ENCODE measurements at places on chromosomes 7 and 10.

DNA sequence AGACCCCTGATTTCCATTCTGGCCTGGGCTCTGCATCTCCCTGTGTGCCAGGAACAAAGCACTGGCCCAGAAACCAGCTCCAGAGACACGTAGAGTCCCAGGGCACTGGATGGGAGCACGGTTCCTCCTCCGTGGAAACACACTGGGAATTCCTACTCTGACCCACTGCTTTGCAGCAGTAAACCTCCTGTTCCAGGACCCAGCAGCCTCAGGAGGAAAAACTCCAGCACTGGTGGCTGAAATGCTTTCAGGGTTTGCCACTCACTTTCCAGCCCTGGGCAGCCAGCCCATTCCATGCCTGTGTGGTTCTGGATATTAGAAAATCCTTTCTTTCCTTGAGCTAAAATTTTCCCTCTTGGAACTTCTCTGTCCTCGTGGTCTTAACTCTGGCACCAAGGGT lies 58.0 kb downstream of the FAM171A1 start:
- no peak for DNase-seq

DNA sequence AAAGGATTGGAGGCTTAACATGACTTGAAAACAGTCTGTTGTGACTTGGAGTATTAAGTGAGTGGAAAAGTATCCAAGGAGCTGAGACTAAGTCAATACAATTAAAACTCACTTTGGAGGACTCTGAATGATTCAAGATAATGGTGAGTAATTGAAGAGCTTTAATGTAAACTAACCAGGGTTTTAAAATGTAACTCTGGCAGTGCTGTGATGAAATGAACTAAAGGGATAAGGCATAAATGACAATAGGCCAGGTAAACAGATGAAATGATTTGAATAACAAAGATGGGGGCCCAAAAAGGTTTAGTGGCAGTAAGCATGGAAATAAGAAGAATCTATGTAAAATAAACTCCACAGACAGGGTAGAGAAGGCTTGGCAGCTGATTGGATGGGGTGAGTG lies 316.5 kb upstream of the CACNA2D1 start:
- DNase-seq, result no peak

DNA sequence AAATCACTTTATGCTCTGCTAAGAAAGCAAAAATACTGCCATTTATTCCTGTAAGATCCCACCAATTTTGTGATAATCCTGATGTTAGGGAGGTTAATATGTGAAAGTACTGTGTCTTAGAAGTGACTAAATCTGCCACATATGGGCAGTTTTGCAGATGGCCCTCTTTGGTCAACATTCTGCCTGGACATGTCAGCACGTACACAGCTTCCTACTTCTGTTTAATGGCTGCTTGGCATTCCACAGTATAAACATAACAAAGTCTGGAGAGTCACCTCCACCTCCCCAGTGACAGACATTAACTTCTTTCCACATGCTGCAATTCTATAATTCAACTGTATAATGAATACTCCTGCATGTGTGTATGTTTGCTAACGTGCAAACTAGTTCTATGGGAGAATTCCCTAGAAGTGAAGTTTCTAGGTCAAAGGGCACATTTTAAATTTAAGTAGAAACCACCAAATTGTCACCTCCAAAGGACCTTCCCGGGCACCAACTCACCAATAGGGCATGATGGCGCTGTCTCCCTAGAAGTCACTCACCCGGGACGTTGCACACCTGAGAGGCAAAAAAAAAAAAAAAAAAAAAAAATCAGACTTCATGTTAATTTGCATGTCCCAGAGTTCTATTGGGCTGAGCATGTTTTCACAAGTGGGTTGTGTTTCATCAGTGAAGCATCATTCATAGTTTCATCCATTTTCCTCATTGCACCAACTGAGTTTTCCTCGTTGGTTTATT lies 38.9 kb downstream of the MKI67 start:
- DNase-seq, result no peak

GRCh38 chr10:110680273-110681020 lies 36.3 kb downstream of the RBM20 start:
- no peak for DNase-seq

- DNase-seq, result no peak
These were observed 28.5 kb downstream of the CYP2W1 start for GRCh38 chr7:1011297-1012003.

- DNase-seq, result no peak
These were observed 350.9 kb downstream of the ANKRD30A start for GRCh38 chr10:37476285-37476684.

- no peak for DNase-seq
These were observed 252.6 kb upstream of the ANKRD30A start for GRCh38 chr10:36872702-36873393.

- DNase-seq, result no peak
These were observed 35.8 kb downstream of the ELFN1 start for GRCh38 chr7:1705856-1706255.

DNA sequence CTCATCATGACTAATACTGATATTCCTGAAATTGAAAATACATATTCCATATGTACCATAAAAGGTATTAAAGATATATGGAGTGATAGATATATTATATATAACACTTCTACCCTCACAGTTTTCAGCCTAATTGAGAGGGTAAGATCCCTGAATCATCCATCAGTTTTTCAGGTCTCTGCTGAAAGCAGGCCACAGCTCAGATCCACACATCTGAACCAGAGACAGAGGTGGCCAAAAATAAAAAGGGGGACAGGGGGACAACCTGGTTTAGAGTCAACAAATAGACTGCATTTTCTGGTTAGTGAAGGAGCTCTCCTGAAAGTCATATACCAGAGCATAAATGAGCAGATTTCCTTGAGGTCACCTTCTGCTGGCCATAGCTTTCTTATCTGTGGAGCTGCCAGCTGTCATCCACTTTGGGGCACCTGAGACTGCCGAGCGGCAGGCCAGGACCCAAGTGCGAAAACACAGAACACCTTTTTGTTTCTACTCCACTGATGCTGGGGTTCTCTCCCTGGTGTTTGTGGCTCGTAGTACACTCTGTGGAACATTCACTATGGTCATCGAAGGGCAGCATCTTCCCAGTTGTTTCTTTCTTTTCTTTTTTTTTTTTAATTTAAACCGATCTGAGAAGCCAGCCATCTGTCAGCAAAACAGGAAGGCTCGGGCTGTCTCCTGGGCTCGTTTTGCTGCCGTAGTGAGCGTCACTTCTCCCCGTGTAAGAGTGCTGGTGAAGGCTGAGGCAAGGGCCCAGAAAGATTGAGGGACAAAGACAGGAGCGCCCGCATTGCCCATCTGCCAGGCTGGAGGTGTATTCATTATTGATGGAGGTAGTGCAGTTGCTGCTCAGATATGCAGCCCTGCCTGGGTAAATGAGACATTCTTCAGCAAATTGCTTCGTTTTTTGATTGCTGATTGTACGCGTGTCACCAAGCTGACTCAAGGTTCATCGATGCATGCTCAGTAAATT lies 13.5 kb downstream of the IKZF1 start:
- no peak for DNase-seq

DNA sequence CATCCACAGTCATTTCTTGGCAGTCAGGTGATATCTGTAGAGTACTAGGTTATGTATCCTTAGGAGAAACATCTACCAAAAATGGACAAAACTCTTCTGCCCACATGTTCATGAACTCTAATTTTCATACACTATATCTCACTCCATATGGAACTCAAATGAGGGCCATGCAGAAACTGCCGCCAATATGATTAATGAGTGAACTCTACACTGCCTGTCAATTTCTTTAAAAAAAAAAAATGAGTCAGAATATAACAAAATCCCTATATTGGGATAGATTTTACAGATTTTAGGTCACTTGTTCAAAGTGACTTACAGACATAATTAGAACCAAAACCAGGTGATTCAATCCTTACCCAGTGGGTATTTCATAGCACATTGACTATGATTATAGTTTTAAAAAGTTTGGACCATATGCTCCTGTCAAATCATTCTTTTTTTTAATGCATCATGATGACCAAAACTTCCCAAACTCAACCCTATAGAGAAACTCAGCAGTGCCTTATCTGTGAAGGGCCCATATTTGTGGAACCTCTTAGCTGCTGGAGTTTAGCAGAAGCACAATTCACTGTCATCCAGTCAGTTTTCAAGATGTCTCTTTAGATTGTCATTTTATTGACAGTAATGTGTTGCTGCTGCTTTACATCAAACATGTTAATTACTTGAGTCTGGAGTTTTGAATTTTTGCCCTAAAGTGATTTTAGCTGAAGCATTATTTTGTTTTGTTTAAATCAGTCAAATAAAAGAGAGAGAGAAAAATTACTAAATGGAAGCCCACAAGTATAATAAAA lies 11.1 kb downstream of the LRRN3 start:
- no peak for DNase-seq

- no peak for DNase-seq
These were observed 85.7 kb upstream of the COL13A1 start for GRCh38 chr10:69715899-69716606.

DNA sequence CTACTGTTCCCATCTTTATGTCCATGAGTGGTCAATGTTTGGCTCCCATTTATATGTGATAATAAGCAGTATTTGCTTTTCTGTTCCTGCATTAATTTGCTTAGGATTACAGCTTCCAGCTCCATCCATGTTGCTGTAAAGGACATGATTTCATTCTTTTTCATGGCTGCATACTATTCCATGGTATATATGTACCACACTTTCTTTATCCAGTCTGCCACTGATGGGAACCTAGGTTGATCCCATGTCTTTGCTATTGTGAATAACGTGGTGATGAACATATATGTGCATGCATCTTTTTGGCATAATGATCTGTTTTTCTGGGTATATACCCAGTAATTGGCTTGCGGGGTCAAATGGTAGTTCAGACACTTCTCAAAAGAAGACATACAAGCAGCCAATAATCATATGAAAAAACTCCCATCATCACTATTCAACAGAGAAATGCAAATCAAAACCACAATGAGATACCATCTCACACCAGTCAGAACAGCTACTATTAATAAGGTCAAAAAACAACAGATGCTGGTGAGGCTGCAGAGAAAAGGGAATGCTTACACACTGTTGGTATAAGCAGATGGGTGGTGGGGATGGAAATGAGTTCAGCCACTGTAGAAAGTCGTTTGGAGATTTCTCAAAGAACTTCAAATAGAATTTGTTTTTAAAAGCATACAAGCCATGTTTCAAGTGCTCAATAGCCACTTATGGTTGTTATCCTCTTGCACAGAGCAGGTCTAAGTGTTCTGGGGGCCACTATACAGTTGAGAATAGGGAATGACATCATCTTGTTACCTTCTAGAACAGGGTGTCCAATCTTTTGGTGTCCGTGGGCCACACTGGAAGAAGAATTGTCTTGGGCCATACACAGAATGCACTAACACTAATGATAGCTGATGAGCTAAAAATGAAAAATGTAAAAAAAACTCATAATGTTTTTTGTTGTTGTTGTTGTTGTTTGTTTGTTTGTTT lies 23.2 kb upstream of the SDK1 start:
- DNase-seq, result no peak

GRCh38 chr7:130789436-130789835 lies 55.4 kb upstream of the KLF14 start:
- no peak for DNase-seq

GRCh38 chr7:99120916-99121315 lies 23.0 kb downstream of the SMURF1 start:
- DNase-seq, result no peak

GRCh38 chr10:4344492-4344994 lies 481.5 kb upstream of the AKR1E2 start:
- peak; percentile 100 for DNase-seq

DNA sequence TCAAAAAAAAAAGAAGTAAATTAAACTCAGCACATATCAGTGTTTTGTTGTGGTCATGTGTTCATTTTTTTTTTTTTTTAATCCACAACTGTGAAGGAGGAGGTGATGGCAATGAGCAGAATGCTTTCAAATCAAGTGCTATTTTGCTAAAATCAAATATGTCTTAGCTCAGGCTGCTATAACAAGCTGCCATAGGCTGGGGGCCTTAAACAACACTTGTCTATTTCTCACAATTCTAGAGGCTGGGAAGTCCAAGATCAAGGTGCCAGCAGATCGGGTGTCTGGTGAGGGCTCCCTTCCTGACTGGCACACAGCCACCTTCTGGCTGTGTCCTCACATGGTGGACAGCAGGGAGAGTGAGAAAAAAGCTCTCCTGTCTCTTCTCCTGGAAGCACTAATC lies 203.9 kb downstream of the FAM107B start:
- DNase-seq, result no peak

GRCh38 chr7:13802651-13803050 lies 186.8 kb downstream of the ETV1 start:
- DNase-seq, result no peak

- no peak for DNase-seq
These were observed 111.5 kb downstream of the SH2D4B start for GRCh38 chr10:80649183-80649582.
